Activated naive CD4-positive, alpha-beta T cell treated with anti-CD3 and anti-CD28 coated beads for 36 hours (primary cell): ENCODE measurements at places on chromosomes 1 and 21. TPM values are rescaled to one million over a fixed set of nuclear protein-coding genes. Genes with fewer than 3 reads are reported as not detected.

- H3K4me1 ChIP-seq, result no peaks in the 10 kb centered on the region
- no peak overlapping the region for H3K27ac ChIP-seq
- no peak overlapping the region for H3K4me3 ChIP-seq
- no peaks in the 10 kb centered on the region for H3K36me3 ChIP-seq
These were observed 215.0 kb downstream of the FMN2 start for GRCh38 chr1:240306673-240307072.

APOBEC4 gene
- total RNA-seq, result not detected

IGSF21 gene
- total RNA-seq, result not detected

GRCh38 chr1:156926175-156926574 lies 5.7 kb downstream of the LRRC71 start:
- H3K36me3 ChIP-seq, result no peaks in the 10 kb centered on the region
- peaks cover 85% of the 10 kb centered on the region for H3K27me3 ChIP-seq
- no peak overlapping the region for H3K27ac ChIP-seq
- no peak overlapping the region for H3K4me3 ChIP-seq
- peaks cover 14% of the 10 kb centered on the region for H3K4me1 ChIP-seq

CSF3R gene
- 0.19 TPM for total RNA-seq
